Heart right ventricle (tissue), 16 donors: ENCODE measurements at places on chromosomes 2 and 18.

GRCh38 chr2:168997118-168997521 lies 34.0 kb downstream of the ABCB11 start:
- no peak for DNase-seq

DNA sequence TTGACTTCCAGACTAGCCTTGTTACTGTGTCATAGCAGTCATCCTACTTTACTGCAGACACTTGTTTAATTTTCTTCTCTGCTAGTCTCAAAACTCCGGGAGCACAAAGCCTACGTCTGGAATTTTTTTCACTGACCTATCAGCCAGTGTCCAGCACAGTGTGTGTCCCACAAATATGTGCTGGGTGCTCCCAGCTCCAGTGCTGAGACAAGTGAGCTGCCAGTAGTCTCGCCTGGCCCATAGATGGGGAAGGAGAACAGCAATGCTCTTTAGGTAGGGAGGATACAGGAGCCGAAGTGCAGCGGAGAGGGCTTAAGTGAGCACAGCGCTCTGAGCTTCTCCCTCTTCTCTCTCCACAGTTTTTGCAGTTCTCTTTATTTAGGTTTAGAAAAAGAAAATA lies 34.0 kb downstream of the ARHGAP28 start:
- no peak for DNase-seq

- DNase-seq: no peak
Measured at GRCh38 chr18:44915661-44916060, 235.0 kb downstream of the SETBP1 start.

GRCh38 chr18:24491927-24492834 lies 31.7 kb downstream of the HRH4 start:
- DNase-seq: no peak

DNA sequence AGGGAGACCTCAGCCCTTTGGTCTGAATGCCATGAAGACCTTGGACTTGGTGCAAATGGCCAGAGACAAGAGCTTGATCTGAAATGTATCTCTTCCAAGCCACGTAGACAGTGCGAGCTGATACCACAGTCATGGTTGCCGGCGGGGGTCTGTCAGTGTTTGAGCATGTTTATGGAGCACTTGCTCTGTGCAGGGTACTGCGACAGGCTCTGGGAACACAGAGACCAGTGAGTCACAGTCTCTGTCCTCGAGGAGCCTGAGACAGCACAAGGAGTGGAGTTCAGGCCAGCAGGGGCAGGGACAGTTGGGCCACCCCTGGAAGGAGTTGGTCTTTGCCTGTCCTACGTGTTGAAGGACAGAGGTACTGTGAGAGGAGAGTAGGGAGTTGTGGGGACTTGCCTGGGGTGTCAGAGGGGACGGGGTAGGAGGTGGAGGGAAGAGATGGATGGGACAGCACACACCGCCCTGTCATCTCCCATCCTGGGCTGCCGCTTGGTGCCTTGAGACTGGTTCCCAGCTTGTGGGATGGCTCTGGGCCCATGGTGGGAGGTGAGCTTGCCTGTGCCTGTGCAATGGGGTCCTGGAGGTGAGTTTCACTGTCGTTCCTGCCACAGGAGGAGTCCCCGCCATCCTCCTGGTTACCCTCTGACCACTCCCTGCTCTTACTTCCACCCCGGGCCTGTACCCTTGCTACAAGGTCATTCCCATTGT lies 39.5 kb downstream of the ATP6V1C2 start:
- DNase-seq: no peak

GRCh38 chr2:33442528-33443079 lies 33.8 kb upstream of the RASGRP3 start:
- no peak for DNase-seq

- DNase-seq: no peak
Measured at GRCh38 chr2:108305901-108306300, 17.2 kb downstream of the SULT1C2 start.

DNA sequence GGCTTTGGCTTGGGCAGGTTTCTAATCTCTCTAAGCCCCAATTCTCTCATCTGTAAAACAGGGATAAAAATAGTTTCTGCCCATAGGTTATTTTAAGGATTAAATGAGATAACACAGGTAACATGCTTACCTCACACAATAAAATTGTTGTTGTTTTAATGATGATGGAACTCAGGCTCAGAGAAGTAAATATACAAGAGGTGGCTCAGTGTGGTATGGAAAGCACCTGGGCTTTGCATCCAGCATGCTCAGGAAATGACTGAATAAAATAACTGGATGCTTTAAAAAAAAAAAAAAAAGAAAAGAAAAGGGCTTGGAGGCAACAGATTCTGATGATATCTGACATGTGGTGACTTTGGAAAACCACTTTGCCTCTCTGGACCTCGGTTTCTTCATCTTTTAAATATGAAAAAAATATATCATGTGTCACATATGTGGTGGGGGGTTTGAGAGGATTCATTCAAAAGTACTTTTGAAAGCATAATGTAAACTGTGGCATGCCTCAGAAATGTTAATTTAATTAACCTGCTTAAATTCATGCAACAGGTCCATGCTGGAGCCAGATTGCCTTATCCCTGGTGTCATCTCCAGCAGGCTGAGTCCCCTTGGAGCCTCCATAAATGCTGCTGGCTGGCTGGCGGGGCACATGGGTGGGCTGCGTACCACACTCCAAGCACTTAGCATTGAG lies 112.8 kb upstream of the CDC42EP3 start:
- no peak for DNase-seq

DNA sequence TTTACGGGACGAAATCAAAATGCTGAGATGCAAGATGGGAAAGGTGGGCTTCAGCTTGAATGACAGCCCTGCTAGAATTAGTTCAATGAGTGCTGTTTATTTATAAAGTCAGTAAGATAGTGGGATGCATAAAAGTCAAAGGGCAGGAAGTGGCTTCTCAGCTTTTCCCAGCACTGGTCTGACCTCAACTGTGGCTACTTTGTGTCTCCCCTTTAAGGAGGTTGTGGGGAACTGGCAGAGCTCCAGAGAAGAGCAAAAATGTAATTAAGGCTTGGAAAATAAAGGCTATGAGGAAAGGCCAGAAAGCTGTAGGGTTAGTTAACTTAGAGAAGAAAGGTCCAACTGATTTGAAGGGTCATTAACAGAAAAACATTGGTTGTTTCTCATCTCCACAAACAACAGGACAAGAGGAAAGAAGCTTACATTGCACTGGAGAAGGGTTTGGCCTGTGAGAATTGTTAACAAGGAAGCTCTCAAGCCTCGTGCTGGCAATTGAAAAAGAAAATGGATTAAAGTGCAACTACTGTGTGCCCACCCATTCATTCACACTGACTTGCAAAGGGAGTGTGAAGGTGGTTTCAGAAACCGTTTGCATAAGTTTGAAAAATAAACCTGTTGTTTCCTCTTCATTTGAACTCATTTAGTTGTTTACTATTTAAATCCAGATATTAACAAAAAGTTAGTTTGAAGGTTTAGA lies 68.8 kb upstream of the CD28 start:
- DNase-seq: no peak

GRCh38 chr2:214471990-214472389 lies 61.1 kb downstream of the VWC2L start:
- DNase-seq: no peak

DNA sequence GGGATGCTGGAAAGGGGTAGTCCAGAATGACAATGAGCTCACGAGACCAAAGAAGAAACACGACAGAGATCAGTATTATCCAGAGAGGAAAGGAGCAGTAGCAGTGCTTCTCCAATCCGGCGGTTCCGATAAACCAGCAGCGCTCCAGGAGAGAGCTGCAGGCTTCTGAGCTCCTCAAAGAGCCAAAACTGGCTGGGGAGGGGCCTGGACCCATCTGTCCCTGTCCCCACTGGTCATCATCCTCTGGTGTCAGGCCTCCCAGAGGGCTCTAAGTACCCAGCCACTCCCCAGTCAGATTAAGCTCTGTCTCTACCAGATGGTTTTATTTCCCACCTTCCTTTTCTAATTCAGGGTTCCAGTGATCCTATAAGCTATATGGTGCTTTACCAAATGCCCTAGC lies 23.2 kb downstream of the DNAJC27 start:
- no peak for DNase-seq

GRCh38 chr2:8488001-8488738 lies 193.7 kb upstream of the ID2 start:
- DNase-seq: no peak

GRCh38 chr18:2797951-2798350 lies 48.9 kb upstream of the EMILIN2 start:
- no peak for DNase-seq

DNA sequence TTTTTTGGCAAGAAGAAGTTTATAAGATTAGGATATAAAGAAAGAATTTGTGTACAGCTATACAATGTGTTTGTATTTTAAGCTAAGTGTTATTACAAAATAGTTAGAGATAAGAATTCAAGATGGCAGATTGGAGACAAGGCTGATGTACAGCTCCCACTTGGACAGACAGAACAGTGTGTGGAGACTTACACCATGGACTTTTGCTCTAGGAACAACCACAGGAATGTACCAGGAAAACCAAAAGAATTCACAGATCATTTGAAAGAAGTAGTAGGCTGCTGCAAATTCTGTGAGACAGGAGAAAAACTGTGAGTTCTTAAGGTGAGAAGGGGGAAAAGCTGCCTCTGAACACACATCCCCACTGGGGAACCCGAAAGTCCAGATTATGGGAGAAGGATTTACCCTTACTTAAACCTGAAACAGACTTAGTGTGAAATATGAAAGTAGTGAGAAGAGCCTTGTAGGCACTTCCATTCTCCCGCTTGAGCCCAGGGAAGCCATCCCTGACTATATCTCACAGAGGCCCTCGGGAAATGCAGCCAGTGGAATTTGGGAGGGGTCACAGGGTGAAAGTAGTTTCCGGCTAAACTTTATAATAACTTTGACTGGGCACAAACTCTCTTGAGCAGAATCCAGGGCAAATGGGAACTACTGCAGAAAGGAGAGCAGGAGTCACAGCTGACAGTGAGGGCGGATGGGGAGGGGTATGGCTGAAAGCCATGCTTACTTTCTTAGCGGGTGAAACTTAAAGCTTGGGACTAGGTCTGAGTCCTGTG lies 11.6 kb upstream of the RPRD1A start:
- DNase-seq: no peak

DNA sequence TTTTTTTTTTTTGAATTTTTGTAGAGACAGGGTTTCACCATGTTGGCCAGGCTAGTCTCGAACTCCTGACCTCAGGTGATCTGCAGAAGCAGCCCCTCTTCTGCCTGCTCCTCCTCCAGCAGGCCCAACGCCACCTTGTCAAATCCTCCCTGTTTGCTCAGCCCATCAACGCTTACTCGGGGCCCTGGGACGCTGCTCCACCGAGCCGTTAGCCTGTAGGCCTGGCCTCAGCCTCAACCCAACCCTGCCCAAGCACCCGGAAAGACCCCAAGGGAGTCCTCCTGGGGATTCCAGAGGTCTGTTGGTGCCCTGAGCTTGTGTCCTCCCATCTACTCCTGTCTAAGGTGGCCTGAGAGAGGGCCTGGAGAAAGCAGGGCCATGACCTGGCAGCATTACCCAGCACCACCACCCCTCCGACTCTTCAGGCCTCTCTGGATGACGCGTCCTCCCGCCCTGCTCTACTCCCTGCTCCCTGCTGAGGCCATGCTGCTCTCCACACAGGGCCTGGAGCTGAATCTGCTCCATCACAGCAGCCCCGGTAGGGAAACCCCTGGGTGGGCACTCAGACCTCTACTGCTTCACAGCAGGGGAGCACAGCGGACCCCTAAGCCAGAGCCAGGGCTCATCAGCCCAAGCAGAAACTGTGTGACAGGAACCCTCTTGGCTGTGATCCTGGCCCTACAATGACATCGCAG lies 3.2 kb downstream of the STK25 start:
- no peak for DNase-seq

- DNase-seq: no peak
Measured at GRCh38 chr18:41311571-41312547, 643.2 kb upstream of the PIK3C3 start.

DNA sequence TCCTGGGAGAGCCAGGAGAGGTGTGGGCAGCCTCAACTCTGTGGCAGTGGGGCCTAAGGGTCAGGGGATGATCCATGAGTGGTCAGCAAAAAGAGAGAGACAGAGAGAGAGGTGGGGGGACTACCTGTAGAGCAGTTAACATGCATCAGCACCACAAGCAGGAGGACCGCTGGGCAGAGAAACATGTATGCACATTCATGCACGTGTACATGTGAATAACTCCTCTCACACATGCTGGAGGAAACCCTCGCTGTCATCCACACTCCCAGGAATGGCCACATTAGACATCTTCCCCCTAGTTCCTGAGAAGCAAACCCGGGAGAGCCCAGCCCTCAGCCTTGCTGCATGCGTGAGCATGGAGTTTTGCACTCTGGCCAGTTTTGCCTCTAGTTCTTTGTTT lies 166.1 kb downstream of the SMAD7 start:
- DNase-seq: no peak

DNA sequence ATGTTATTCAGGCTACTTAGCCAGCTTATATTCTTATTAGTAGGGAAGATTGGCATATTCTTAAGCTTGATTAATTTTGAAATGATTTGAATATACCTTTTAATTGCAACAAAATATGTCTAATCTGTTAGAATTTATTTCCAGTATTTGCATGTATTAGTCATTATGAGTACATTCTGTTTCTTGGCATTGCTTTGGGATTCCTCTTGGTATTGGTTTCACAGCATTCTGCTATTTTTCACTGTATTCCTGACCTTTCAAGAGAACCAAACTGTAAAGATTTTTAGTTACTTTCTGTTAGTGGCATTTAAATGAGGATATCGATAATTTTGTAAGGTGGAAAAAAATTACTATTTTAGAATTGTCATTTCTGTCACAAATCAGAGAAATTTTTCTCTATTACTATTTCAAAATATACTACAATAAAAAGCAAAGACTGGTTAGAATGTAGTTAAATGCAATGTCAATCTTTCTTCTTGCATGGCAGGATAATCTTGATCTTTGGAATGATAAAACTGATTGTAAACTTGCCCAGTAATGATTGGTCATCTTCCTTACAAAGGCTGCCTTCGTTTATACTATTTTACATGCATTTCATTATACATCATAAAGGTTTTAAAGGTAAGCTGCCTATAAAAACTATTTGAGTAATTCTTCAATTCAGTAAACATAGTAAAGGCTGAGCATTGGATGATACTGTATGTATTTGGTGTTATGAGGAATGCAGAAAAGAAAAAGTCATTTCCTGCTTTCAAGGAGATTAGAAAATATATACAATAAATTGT lies 86.1 kb downstream of the SLC4A10 start:
- no peak for DNase-seq

- no peak for DNase-seq
Measured at GRCh38 chr2:174683392-174683759, 80.9 kb downstream of the CHRNA1 start.

- DNase-seq: no peak
Measured at GRCh38 chr2:223747392-223748042, 89.9 kb downstream of the AP1S3 start.

GRCh38 chr2:73418343-73418742 lies 32.7 kb downstream of the ALMS1 start:
- DNase-seq: peak; percentile 65

GRCh38 chr18:25310045-25310444 lies 41.9 kb downstream of the ZNF521 start:
- DNase-seq: no peak
